ENCODE measurements at places on chromosomes 2 and 18. TPM values are rescaled to one million over a fixed set of nuclear protein-coding genes. Genes with fewer than 3 reads are reported as not detected.

The CFAP221 gene
- 0.46 TPM for total RNA-seq

The SNTG2 gene
- 12.7 TPM for total RNA-seq

The CPLX4 gene
- not detected for total RNA-seq

The EMX1 gene
- total RNA-seq, result 0.72 TPM

The DES gene
- total RNA-seq, result 3.0 TPM

The PROKR1 gene
- total RNA-seq, result 1.5 TPM

The AQP12B gene
- total RNA-seq, result not detected

The ZNF514 gene
- total RNA-seq, result 11.9 TPM

The REG1A gene
- total RNA-seq, result not detected

The CHST9 gene
- total RNA-seq, result 3.0 TPM

The XDH gene
- 1.6 TPM for total RNA-seq

The PPM1B gene
- total RNA-seq, result 156 TPM

The NDUFB3 gene
- 59.6 TPM for total RNA-seq

The CHRND gene
- total RNA-seq, result not detected

The OST4 gene
- total RNA-seq, result 214 TPM

The ANKRD29 gene
- total RNA-seq, result 2.1 TPM

The KIF5C gene
- total RNA-seq, result 52.9 TPM

The HOXD10 gene
- total RNA-seq, result not detected

The SGPP2 gene
- total RNA-seq, result not detected

The BCL11A gene
- total RNA-seq, result 92.7 TPM

The PPP1CB gene
- 183 TPM for total RNA-seq

The LAPTM4A gene
- total RNA-seq, result 131 TPM

The AFG3L2 gene
- 75.8 TPM for total RNA-seq

The SERPINB4 gene
- total RNA-seq, result 4.3 TPM

The ING5 gene
- 66.0 TPM for total RNA-seq

The GATA6 gene
- not detected for total RNA-seq

The ATP8B1 gene
- 0.53 TPM for total RNA-seq

The USP40 gene
- total RNA-seq, result 7.5 TPM

The TUBA3E gene
- 0.13 TPM for total RNA-seq

The GBX2 gene
- total RNA-seq, result 0.31 TPM

The CBLN2 gene
- not detected for total RNA-seq

The TMEM182 gene
- total RNA-seq, result 3.6 TPM

The GCKR gene
- total RNA-seq, result 0.33 TPM

The CD28 gene
- not detected for total RNA-seq

The PHOSPHO2 gene
- 7.2 TPM for total RNA-seq

The AAMP gene
- 106 TPM for total RNA-seq

The PARD3B gene
- 4.3 TPM for total RNA-seq
